ENCODE measurements at places on chromosomes 5 and 9.

- no peak for DNase-seq
These were observed 1082.9 kb upstream of the SEMA6A start for GRCh38 chr5:117657541-117657940.

DNA sequence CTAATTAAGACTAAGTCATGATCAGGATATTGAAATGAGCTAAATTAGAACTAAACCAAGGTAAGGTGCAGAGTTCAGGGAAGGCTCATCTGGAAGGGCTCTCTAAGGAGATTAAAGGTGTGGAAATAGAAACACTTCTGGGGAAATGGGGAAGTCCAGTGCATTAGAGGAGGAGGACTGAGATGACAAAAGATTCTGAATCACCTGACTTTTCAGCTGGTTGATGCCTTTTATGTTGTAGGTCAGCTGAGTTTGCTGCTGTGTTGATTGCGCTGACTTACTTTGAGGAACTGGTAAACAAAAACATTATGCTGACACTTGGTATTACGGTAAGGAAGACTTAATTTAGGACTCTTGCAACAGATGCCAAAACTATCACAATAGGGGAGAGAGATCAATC lies 23.8 kb downstream of the IFNA5 start:
- no peak for DNase-seq

DNA sequence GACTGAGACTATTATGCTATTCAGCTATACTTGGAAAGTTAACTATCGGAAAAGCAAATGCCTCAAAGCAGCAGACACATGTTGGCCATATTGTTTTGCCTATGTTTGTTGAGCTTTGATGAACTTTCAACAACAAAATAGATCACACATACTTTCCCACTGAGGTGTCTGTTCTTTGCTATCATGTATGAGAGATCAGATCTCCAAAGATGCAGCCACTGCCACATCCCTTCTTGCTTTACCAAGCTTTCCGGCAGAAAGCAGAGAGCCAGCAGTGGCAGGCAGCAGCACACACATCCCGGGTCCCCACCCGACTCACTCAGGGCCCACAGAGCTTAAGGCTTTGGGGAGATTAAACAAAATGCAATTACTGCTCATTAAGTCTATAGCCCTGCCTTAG lies 18.8 kb downstream of the ZBTB5 start:
- no peak for DNase-seq

- DNase-seq: no peak
These were observed 17.5 kb upstream of the SLC9A3 start for GRCh38 chr5:541539-542318.

DNA sequence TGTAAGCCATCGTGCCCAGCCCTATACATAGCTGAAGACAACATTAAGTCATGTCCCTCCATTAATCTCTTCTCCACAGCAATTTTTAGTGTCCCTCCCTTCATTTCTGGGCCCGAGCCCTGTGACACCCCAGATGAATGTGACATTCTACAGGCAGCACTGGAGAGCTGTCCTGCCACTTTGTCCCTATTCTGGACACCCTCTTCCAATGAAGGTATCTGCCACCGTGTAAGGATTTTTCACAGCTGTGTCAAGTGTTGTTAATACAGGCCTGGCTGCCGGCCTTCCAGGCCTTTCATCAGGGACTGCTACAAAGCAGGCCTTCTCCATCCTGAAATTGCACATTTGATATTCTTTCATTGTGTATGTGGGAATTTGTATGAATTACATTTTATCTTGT lies 62.0 kb upstream of the SLC28A3 start:
- no peak for DNase-seq

GRCh38 chr9:23747088-23748075 lies 78.7 kb downstream of the ELAVL2 start:
- DNase-seq: no peak

DNA sequence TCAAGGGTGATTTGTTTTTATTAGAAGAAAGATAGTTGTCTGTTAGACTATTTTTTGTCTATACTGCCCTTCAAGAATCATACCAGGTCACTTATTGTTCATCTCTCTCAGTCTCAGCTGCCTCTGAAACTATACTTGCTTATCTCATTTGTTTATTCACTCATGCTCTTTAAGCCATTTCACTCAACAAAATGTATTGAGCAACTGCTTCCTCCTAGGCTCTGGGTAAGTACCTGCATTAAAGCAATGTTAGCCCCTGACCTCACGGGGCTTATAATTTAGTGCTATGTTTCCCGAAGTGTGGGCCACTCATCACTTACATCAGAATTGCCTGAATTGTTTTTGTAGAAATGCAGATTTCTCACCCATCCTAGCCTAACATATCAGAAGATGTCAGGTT lies 100.9 kb downstream of the DPYSL3 start:
- no peak for DNase-seq

GRCh38 chr9:27247756-27248155 lies 49.2 kb downstream of the EQTN start:
- DNase-seq: no peak

DNA sequence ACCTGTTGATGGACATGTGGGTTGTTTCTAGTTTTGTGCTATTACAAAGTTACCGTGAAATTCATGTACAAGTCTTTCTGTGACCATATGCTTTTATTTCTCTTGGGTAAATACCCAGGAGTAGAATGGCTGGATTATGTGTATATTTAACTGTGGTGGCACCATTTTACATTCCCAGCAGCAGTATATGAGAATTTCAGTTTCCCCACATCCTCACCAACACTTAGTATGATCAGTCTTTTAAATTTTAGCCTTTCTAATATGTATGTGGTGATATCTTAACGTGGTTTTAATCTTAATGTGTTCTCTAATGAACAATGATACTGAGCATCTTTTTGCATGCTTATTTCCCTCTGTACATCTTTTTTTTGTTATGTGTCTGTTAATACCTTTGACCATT lies 36.6 kb downstream of the GALNT10 start:
- no peak for DNase-seq

- no peak for DNase-seq
These were observed 7.8 kb upstream of the ANXA1 start for GRCh38 chr9:73143711-73144328.

- DNase-seq: no peak
These were observed 38.8 kb upstream of the SEMA6A start for GRCh38 chr5:116613445-116613844.

GRCh38 chr9:79568337-79569101 lies 3.2 kb upstream of the TLE4 start:
- DNase-seq: no peak

DNA sequence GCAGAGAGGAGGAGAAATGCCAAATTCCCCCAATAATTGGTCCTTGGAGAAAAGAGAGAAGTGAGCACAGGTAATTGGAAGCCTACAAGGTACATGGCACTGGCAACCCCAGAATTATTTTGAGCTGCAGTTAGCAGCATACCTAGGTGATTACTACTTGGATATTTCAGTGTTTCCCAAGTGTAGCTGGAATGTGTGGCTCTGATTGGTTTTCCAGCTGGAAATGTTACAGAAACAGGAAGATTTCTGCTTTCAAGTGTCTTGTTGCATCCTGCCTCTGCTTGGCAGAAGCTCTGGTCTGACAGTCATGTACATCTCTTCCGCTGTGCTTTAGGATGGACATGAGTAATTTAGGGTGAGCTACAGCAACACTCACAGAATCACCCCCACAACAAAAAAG lies 262.1 kb downstream of the ENC1 start:
- DNase-seq: no peak

DNA sequence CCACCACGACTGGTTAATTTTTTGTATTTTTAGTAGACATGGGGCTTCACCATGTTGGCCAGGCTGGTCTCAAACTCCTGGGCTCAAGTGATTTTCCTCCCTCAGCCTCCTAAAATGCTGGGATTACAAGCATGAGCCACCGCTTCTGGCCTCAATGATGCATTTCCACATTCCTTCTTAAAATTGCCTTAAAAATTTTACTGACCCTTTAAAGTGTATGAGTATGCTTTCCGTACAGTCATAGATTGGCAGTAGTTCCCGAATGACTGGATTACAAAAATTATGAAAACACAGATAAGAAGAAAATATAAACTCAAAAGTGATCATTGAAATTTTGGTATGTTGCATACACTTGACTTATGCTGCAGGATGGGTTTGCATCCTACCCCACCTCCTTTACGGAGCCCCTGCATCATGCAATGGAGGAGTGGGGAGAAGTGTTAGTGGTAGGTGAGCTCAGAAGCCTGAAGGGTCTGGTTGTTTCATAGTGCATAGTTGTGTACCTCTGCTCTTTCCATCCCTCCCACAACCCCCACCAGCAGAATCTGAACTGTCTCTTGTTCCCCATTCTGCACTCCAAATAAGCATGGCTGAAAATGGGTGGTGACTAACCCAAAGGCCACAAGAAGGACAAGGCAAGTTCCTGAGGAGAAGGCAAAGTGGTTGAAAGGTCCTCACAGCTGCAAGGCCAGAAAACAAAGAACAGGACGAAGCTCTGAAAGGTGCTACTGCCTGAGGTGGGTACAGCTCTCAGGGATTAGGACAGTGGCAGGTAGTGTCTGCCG lies 26.8 kb downstream of the ANKRD55 start:
- no peak for DNase-seq

- no peak for DNase-seq
These were observed 16.7 kb downstream of the GPBP1 start for GRCh38 chr5:57190593-57190992.

GRCh38 chr5:113806904-113807303 lies 293.4 kb downstream of the YTHDC2 start:
- DNase-seq: no peak

DNA sequence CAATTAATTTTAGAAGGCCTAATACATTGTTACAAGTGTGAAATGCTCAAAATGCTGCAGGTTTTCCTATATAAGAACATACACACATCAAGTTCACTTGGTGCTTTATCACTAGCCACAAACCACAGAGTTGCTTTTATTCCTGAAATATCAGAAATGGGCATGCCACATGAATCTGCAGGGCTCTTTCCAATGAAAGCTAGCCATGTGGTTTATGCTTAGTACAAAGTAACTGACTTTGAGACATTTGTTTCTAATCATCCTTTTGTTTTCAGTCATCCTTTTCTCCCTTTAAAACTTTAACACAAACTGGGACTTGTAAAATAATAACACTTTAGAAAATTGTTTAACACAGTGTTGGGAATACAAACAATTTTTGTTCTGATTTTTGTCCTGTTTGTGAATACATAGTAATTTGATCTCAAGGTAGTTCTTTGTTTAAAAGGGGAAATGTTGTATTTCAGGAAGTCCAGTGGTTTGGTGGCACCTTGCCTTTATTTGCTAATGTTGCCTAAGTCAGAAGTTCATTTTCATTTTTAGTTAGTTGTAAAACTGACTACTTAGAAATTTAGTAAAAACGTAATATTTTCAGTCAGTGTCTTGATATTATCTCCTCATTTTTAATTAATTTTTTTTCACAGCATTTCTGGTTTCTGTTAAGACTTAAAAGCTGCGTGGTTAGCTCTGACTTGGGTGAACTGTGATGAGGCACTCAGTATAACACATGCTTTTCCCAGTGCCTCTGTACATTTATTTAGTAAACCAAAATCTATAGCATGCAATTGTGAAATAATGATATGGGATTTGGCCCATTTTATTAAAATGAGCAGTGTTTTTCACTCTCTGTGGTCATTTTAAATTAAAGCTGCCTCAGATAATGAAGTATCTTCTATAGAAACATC lies 18.6 kb downstream of the PRDM6 start:
- DNase-seq: no peak

- no peak for DNase-seq
These were observed 214.4 kb upstream of the ELL2 start for GRCh38 chr5:96176022-96176421.

DNA sequence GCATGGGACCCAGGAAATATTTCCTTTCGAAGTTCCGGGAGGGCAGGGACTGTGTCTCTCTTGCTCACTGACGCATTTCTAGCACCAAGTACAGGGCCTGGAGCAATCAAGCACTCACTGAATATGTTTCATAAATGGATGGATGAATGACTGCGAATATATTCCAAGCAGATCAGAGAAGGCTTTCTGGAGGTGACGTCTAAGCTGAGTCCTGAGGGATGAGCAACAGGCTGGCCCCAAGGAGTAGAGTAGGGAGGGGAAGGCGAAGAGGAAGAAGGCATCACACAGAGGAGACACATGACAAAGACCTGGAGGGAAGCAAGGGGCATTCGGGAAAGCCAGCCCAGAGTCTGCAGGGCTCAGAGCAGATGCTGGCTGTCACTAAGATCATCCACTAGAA lies 13.9 kb downstream of the ANXA6 start:
- DNase-seq: no peak

GRCh38 chr9:36382484-36382883 lies 17.6 kb downstream of the RNF38 start:
- no peak for DNase-seq

DNA sequence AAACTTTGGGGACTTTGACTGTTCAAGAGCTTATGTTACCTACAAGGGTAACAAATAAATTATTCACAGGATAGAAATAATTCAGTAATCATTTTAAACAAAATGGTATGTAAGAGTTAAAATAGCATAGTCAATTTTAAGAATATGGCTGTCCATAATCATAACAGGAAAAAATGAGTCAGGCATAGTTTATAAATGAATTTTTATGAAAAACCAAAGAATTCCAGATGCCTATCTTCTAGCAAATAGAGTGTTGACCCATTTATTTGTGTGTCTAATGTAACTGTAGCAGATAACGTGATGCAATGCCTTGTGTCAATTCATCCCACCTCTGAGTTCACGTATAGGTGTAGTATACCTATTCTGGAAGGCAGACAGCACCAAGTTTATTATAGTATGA lies 169.7 kb upstream of the CDH9 start:
- no peak for DNase-seq

DNA sequence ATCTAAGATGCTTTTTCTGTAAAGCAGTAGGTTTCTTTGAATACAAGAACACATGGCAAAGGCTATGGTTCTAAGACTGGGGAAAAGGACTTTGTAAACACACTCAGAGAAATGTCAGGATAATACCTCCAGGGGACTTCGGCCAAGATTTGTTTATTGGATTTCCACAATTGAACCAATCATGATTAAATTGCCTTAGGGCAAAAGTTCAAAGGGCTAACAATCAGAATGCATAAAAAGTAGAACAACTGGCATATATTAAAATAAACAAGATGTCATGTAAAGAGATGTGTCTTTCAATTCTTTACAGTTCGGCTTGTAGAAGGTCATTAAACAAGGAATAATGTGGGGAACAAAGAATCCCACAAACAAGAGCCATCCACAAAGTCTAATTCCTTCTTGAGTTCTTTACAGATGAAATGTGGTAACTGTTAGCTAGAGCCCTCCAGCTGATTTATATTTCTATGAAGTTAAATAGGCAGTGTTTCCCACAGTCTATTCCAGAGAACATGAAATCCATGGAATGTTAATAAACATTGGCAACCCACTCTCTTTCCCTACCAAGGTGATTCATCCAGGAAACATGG lies 565.5 kb downstream of the ZNF608 start:
- no peak for DNase-seq

- no peak for DNase-seq
These were observed 435.7 kb downstream of the PLK2 start for GRCh38 chr5:58024151-58024550.

GRCh38 chr9:37342493-37342892 lies 80.0 kb upstream of the GRHPR start:
- DNase-seq: no peak

Data from activated CD8-positive, alpha-beta memory T cell treated with anti-CD3 and anti-CD28 coated beads for 1 hour (primary cell).